Cortex of kidney (tissue), 1 donor: ENCODE measurements at places on chromosomes 2 and 18.

- no peak for DNase-seq
Measured at GRCh38 chr2:200127848-200128247, 172.5 kb downstream of the MAIP1 start.

GRCh38 chr18:10515456-10515855 is 10.4 kb upstream of the NAPG start:
- no peak for DNase-seq

GRCh38 chr18:73840319-73840945 is 307.2 kb downstream of the FBXO15 start:
- DNase-seq = no peak

DNA sequence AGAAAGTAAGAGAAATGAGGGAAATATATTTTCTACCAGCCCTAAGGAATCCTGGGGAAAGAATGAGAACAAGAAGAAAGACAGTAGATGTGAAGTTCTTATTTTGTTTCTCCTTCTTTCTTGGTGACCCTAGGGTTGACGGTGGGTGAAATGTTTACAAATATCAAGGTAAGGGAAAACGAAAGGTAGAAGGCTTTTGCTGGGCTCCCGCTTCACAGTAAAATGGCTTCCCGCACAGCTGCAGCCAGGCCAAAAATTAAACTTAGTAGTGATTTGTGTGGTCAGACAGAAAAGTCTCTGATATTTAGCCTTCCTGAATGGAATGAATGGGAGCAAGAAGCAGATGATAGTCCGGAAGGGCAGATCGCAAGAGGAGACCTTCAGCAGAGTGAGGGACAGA is 99.1 kb upstream of the COL3A1 start:
- no peak for DNase-seq

- no peak for DNase-seq
Measured at GRCh38 chr18:10230072-10230471, 224.4 kb upstream of the APCDD1 start.

DNA sequence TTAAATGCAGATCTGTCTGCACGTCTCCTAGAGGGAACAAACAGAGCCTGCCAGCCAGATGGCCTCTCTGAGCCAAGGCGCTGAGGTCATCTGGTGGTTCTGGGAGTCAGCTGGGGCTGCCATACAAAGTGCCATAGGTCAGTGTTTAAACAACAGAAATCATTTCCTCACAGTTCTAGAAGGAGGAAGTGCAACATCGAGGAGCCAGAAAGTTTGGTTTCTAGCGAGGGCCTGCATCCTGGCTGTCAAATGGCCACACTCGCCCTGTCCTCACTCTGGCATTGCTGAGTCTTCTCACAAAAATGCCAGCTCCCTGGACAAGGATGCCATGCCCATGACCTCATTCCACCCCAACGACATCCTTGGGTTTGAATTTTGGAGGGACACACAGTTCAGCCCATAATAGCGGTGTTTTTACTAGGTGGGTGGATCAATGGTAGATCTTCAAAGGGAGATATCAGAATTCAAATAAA is 59.6 kb downstream of the MYT1L start:
- no peak for DNase-seq

- no peak for DNase-seq
Measured at GRCh38 chr2:154554046-154554445, 144.4 kb upstream of the KCNJ3 start.

DNA sequence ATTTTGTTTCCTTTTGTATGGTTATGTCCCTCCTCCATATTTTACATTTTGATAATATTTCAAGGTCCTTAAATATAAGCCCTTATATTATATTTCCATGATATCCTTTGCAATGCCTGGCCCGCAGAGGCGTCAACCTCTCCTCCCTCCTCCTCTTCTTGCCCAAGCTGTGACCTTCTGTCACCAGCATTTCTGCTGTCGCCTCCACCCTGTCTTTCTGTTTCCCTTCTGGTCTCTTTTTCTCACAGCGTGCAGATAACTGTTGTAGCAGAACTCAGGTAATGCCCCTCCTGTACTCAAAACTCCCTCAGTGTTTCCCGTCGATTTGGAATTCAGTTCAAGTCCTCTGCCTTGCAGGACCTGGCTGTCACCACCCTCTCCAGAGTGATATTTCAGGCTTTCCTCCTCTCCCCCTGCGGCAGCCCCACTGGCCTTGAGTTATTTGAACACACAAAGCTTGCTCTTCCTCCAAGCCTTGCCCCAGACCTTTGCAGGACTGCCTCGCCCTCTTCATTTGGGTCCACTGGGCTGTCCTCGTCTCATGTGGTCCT is 709.3 kb downstream of the DCDC2C start:
- no peak for DNase-seq

- DNase-seq = no peak
Measured at GRCh38 chr18:46942646-46943045, 25.2 kb downstream of the KATNAL2 start.

- DNase-seq = no peak
Measured at GRCh38 chr2:195666113-195666712, 9.2 kb downstream of the SLC39A10 start.

DNA sequence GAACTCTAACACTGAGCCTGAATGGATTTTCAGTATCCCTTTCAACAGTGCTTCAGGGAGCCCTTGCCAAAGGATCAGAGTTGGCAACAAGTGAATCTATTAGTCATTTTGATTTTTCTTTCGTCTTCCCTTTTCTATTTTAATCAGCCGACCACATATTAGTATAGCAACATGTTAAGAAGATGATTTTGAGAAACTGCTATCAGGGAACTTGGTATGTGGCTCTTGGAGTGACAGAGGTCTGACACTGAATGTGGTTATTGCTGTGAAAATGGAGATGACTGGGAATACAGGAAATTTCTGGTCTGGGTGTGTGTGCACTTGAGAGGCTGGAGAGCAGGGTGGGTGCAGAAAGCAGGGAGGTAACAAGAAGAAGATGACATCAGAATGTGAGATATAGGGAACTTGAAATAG is 28.7 kb upstream of the IL1RL1 start:
- DNase-seq = no peak

DNA sequence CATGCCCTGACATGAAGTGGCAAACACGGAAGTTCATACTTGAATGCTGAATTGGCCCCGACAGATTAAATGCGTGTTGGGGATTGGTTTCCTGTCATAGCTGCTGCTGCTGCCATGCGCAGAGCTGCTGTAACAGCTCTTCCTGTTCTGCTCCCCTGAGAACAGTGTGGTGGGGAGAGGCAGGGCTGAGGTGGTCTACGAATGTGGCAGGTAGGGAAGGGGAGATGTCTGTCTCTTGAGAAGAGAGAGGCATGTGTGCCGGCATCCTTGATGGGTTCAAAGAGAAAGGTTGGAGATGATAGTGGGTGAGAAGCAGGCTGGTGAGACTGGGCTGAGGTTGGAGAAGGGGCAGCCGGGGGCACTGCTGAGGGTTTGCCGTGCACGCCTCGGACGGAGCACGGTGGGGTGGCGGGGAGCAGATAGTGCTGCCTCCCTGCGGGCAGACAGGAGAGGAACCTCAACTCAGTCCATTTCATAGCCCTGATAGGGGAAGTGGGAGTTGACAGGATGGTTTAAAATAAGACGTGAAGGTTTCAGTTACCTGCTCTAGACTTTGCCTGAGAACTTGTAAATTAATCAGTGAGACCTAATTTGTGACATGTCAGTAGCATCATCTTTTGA is 46.1 kb downstream of the TMEM185B start:
- no peak for DNase-seq

GRCh38 chr18:45166836-45167551 is 448.3 kb upstream of the SLC14A2 start:
- no peak for DNase-seq

GRCh38 chr2:240111253-240111652 is 24.9 kb downstream of the COPS9 start:
- no peak for DNase-seq

DNA sequence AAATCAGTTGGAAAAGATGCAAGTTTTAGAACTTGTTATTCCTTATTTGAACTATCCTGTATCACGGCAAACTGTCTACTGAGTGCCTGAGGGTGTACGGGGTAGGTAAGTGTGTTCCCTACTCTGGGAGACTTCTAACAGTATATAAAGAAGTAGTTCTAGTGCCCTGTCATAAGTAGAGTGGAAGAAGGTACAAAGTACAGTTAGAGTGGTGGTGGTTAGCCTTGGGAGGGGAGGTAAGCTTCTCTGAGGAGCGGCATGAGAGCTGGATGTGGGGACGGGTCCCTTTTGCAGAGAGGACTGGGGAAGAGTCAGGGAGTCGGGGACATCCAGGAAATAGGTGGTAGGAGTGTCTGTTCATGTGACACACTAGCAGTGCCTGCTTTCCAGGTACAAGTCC is 48.5 kb downstream of the DGKD start:
- no peak for DNase-seq

DNA sequence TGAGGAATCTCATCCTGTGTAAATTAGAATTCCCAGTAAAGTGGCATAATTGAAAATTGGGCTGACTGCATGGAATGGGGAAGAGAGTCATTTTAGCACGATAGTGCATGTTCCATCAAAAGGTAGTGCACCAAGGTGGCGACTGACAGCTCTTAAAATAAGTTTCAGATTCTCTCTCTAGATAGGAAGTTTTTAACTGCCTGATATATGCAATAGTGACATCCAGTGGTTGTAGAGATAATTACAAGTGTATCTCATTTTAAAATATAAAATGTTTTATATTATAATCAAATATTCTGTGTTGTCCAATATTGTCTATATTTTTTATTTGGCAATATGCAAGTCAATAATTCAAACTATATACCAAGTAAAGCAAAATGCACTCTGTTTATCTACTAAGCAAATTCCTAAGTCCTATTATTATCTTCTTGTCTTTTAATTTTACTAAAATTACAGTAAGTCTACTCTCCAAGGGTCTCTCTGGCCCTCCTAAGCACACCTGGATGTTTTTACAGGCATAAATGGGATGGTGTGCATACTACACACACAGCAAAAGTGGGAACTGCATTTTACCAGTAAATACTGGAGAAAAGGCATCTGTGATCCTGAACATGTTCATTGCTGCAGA is 397.7 kb upstream of the HNRNPA3 start:
- no peak for DNase-seq

GRCh38 chr18:32366586-32367538 is 103.8 kb downstream of the GAREM1 start:
- DNase-seq = no peak

- no peak for DNase-seq
Measured at GRCh38 chr2:100060875-100061274, 81.5 kb downstream of the AFF3 start.

- DNase-seq = no peak
Measured at GRCh38 chr2:230472621-230473018, 56.6 kb downstream of the SP100 start.

DNA sequence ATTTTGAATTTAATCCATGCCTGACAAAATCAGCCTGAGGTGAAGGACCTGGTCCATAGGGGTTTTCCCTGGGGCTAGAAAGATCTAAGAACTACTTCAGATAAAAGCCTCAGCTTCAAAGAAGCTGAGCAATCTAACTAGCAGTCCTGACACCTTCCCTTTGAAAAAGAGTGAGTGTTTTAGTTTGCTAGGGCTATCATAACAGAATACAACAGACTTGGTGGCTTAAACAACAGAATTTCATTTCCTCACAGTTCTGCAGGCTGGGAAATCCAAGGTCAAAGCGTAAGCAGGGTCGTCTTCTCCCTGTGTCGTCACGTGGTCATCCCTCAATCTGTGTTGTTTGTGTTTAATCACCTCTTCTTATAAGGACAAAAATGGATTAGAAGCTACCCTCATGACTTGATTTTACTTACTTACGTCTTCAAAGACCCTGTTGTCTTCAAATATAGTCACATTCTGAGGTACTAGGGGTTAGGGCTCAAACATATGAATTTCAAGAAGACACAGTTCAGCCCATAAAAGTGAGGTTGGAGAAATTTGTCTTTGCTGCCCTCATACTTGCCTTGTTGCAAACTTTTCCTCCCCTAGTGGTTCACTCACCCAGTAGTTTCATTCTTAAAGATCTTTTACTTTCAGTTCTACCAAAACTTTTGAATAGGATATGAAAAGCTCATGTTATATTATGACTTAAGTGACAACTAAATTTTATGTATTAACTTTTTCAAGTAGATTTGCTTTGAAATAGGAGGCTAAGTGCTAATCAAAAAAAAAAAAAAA is 673.8 kb downstream of the ARHGAP15 start:
- DNase-seq = no peak

GRCh38 chr18:69755856-69756496 is 191.7 kb downstream of the CD226 start:
- DNase-seq = no peak

- no peak for DNase-seq
Measured at GRCh38 chr18:73577365-73577764, 570.3 kb downstream of the FBXO15 start.

GRCh38 chr2:132730611-132731010 is 60.6 kb upstream of the LYPD1 start:
- DNase-seq = no peak

DNA sequence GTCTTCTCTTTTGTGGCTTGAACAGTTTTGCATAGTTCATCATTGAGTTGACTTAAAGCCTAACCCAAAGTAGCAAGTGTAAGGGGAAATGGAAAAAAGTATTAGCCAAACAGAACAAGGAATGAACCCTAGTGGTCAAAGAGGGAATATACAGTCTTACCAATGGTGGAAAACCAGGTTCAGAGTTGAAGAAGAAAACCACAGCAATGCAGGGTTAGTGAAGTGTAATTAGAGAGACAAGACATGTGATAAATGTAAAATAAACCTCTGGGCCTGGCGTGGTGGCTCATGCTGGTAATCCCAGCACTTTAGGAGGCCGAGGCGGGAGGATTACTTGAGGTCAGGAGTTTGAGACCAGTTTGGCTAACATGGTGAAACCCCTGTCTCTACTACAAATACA is 2.4 kb downstream of the TTN start:
- no peak for DNase-seq

- no peak for DNase-seq
Measured at GRCh38 chr2:56084111-56084901, 99.5 kb upstream of the CCDC85A start.

DNA sequence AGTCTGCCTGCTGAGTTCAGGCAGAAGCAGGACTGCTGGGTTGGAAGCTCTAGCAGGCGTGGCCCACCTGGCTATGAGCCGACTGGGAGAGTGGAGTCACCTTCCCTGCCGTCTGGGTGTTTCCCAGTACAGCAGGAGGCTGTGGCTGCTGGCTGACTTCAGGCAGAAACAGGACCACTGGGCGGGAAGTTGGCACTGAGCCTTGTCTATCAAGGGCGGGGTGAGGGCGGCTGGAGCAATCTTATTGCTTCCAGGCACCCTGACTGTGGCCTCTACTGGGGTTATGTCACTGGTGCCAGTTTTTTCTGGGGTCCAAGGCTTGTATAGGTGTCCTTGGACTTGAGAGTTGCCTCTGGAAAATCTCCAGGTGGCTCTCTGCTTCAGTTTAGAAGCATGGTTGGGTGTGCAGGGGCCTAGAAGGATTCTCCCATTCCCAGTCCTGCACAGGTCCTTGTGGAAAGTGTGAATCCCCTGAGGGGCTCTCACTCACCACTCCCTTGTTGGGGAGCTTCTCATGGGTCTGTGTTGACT is 30.5 kb downstream of the LTBP1 start:
- DNase-seq = no peak

DNA sequence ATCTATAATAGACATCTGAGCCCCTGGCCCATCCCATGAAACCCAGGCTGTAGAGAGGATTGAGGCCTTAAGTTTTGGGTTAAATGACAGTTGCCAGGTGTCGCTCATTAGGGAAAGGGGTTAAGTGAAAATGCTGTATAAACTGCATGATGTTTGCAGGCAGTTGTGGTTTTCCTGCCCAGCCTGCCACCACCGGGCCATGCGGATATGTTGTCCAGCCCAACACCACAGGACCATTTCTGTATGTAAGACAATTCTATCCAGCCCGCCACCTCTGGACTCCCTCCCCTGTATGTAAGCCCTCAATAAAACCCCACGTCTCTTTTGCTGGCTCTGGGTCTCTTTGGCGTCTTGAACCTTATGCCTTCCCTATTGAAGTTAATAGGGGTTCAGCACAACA is 110.7 kb downstream of the XRCC5 start:
- DNase-seq = no peak

GRCh38 chr2:23616630-23617029 is 231.7 kb downstream of the KLHL29 start:
- DNase-seq = no peak
